ENCODE measurements at places on chromosomes 4 and X.

DNA sequence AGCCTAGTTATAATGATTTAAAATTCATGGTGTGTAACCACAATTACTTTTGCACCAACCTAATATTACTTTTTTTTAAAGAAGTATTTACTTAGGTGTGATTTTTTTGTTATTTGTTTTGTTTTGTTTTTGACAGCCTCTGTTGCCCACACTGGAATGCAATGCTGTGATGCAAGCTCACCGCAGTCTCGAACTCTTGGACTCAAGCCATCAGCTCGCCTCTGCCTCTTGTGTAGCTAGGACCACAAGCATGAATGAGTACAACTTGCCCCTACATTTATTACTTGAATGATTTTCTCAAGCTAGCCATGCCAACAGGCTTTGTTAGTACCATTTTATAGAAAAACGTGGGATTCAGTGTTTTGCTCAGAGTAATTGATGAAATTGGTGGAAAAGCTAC is 488.8 kb upstream of the CPEB2 start:
- DNase-seq, result no peak

DNA sequence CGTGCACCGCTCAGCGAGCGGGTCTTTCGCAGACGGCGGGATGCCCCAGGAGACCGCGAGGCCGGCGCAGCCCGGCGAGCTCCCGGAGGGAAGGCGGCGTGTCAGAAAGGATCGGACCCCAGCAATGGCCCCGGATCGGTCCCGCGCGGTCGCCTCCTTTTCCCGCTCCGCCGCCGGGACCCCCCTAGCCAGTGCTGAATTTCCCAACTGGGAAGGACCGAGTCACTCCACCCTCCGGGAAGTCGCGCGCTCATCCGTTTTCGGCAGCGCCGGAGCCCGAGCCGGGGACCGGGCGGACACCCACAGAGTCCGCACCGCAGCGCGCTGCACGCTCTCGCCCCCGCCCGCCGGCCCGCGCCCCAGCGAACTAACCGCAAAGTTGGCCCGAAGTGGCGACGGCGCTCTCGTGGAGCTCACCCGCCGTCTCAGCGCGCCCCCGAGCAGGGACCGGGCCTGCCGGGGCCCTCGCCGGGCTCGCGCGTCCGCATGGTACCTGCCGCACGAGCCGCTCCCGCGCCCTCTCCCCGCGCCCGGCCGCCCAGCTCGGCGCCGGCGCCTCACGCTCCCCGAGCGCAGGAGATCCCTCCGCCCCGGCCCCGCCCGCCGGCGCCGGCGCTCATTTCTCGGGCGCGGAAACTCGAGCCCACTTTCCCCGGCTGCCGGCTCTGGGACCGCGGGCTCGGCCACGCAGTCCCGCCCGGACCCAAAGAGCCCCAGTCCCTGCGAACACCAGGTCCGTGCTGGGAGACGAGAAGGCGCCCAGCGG is at the start of gene FAT1:
TSS of gene FAT1 (minus strand) at position 565 of the 766 bp plus-strand sequence. CDS start 14,029 bp downstream, outside the sequence.
- DNase-seq, result no peak

DNA sequence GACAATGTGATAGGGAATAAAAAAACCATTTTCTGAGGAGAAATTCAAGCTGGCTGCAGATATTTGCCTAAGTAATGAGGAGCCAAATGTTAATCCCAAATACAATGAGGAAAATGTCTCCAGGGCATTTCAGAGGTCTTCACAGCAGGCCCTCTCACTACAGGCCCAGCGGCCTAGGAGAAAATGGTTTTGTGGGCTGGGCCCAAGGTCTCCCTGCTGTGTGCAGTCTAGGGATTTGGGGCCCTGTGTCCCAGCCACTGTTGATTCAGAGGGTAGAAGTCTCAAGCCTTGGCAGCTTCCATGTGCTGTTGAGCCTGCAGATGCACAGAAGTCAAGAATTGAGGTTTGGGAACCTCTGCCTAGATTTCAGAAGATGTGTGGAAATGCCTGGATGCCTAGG is 778.7 kb downstream of the CENPC start:
- DNase-seq, result no peak

DNA sequence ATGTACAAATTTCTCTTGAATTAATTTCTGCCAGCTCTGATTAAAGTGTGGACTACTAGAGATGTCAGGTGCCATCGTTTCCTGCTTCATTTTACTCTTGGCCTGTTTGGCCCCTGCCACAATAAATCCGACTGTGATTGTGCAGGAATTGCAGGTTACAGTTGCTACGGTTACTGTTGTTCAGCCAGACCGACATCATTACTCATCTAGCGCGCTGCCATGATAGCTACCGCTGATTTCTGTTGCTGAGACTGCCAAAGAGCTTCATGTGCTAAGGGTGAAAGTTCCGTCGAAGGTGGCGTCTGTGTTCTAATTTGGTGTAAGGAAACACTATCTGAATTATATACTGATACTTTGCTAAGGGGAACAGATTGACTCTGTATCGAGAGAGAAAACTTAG is 22.1 kb downstream of the SLIT2 start:
- DNase-seq, result no peak

GRCh38 chrX:103585411-103586313 is at the start of gene TCEAL4:
Gene TCEAL4, plus strand, starts transcription at chrX:103585515. Its CDS starts 1,161 bp downstream, at chrX:103586676.
- DNase-seq, result no peak

GRCh38 chrX:39835776-39836175 is 262.0 kb downstream of the BCOR start:
- no peak for DNase-seq

DNA sequence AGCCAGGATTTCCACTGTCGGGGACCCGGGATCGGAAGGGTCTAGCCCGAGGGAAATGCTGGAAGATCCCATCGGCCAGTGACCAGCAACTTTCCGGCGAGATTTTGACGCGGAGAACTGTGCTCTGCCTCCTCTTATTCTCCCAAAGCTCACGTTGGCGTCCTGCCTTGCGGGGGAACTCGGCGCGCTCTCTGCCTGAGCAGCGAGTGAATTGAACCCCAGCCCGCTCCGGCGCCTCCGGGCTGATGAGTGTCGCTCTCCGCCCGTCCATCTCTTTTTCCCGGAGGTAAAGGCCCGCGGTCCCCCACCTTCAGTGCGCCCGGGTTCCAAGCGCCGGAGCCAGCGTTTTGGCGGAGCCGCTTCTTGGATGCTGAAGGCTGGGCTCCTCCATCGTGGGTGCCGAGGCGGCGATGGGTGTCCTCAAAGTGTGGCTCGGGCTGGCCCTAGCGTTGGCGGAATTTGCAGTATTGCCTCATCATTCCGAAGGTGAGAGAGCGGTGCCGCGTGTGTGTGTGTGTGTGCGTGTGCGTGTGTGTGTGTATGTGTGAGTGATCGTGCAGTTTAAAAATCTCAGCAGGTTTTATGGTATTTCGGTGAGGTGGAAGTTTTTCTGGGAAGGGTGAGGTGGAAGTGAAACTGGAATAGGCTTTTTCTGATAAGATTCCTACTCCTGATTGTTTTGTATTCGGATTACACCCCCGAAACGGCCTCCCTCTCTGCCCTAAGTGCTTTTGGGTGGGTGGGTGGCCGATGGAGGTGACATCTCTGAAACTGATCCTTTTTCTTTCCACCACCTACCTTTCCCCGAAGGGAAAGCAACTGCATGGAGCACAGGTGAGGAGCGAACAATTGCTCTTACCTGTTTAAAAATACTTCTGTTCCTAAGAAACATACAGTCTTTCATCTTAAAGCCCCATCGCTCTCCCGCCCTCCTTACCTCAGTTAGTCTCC is 752 bp downstream of the FRAS1 start:
- DNase-seq, result no peak

DNA sequence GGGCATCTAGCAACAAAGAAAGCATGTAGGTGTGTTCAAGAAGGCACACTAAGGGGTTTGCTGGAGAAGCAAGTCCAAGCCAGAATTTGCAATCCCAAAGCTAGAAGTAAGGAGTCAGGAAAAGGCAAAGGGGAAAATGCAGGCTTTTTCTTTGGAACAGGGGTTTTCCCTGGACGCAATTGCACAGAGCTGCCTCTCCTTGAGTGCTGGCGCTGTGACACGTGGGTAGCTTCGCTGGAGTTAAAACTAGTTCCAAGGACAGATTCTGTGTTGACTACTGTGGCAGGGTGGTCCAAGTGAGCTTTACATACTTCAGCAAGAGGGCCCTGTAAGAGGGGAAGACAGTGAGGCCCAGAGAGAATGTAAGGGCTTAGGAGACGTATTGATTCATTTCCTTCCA is 277.1 kb downstream of the ADGRA3 start:
- no peak for DNase-seq

DNA sequence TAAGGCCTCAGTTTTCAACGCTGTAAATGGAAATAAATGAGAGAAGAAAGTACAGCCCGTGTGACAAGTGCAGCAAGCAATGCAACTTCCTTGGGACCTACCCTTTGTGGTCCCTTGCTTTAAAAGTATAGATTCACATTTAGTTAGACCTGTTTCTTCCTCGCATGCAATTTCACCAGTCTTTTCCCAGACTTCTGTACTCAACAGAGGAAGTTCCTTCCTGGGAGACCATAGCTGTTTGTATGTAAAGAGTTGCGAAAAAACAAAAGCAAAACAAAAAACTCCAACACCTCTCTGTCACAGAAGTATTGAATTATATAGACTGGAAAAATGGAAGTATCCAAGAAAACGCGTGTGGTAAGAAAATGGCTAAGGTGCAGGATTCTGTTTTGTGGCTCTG is 1.1 kb upstream of the IRF2 start:
- no peak for DNase-seq

- DNase-seq, result no peak
Observed at GRCh38 chrX:13747836-13748235, 13.3 kb downstream of the OFD1 start.

GRCh38 chrX:106168107-106168506 is at the start of gene PWWP3B:
Gene PWWP3B, plus strand, starts transcription at chrX:106168305. Its CDS starts 37,128 bp downstream, at chrX:106205433.
- DNase-seq, result no peak

DNA sequence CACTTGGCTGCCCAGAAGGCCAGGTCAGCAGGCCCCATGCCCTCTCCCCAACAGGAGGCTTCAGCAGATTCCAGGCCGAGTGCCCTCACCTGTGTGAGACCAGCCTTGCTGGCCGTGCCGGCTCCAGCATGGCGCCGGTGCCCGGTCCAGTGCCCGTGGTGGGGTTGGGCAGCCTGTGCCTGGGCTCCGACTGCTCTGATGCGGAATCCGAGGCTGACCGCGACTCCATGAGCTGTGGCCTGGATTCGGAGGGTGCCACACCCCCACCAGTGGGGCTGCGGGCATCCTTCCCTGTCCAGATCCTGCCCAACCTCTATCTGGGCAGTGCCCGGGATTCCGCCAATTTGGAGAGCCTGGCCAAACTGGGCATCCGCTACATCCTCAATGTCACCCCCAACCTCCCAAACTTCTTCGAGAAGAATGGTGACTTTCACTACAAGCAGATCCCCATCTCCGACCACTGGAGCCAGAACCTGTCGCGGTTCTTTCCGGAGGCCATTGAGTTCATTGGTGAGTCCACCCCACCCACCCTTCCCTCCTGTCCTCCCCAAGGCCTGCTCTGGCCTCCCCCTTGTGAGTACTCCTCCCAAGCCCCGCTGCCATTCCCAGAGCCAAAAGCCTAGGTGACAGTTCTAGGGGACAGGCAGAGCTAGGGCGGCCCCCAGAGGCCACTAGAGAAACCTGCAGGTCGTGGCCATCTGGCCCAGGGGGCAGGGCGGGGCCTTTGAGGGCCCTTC is 2.3 kb downstream of the DUSP9 start:
- DNase-seq, result no peak

DNA sequence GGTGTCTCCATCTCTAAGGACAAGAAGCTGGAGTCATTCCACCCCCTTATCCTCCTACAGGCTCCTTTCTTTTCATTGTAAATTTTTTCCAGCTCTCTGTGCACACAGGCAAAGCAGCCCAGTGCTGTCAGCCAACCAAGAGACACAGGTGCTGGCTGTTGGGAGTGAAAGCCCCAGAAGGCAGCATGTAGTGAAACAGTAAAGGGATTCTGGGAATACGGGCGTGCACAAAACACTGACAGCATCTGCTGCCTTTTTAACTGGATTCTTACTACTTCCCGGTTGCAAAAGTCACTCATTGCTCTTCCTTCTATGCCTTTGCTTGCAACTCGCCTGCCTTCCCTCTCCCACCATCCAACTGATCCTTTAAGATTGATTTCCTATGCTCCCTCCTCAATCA is 208.6 kb upstream of the PRPS2 start:
- no peak for DNase-seq

- no peak for DNase-seq
Observed at GRCh38 chr4:6991249-6991648, 51.9 kb upstream of the TADA2B start.

GRCh38 chrX:54695816-54696487 is 102.1 kb downstream of the ITIH6 start:
- no peak for DNase-seq

- no peak for DNase-seq
Observed at GRCh38 chr4:153418558-153418957, 47.6 kb upstream of the TMEM131L start.

GRCh38 chrX:53422861-53423306 is at the start of gene RIBC1:
Gene RIBC1, plus strand, starts transcription at chrX:53422873. Its CDS starts 3,404 bp downstream, at chrX:53426277.
- DNase-seq, result no peak

DNA sequence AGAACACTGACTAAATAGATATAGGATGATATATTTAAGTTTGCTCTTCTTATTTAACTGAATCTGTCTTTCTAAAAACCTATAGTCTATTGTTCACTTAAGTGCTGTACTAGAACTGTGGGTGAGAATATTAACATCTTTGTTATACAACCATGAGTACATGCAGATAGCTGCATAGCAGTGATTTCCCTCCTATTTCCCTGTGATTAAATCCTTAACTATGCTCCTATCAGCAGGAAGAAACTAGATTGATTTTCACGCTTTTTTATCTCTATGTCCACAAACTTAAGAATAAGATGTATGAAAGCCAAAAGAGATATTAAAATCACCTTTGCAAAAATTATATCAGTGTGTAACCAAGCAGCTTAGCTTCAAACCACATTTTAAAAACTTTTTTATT is 11.3 kb upstream of the UGT2A3 start:
- DNase-seq, result no peak

DNA sequence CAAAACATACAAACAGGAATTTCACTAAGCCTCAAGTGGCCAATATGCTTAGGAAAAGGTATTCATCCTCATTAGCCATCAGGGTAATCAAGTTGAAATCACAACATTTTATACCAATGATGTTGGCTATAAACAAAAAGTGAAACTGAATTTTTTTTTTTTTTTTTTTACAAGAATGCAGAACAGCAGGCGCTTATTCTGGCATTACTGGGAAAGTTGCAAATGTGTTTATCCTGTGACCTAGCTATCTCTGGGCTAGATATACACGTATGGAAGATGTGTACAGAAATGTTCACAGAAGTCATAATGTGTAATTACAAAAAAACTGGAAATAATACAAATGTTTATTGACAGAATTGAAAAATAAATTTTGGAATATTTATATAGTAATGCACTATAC is 1430.4 kb upstream of the TENM3 start:
- DNase-seq, result no peak

- no peak for DNase-seq
Observed at GRCh38 chrX:26672571-26672970, 456.6 kb downstream of the MAGEB5 start.

- no peak for DNase-seq
Observed at GRCh38 chrX:154827194-154828015, 7.1 kb downstream of the SMIM9 start.

GRCh38 chrX:153968754-153969124 is 2.9 kb downstream of the HCFC1 start:
- no peak for DNase-seq

DNA sequence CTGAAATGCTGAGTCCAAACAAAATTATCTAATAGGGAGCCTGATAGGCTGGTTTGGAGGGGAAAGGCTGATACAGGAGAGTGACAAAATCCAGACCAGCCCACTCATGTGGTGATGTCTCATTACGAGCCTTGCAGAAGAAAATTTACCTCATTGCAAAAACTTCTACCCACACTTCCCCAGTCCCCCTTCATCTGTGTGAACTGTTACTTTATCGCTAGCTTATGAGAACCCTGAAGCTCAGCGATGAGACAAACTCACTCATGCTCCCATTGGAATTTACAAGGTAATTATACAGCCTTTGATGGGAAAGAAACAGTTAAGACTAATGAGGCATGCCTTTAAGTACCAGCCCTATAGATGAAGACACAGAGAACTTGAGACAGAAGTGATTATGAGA is 76.1 kb downstream of the ARHGAP6 start:
- no peak for DNase-seq

All from epithelial cell of proximal tubule (primary cell).